AML-193 (cell line): ENCODE measurements at places on chromosomes 5 and 9.

GRCh38 chr5:33969572-33970452 is 14.7 kb downstream of the SLC45A2 start:
- DNase-seq, result peak; percentile 36

DNA sequence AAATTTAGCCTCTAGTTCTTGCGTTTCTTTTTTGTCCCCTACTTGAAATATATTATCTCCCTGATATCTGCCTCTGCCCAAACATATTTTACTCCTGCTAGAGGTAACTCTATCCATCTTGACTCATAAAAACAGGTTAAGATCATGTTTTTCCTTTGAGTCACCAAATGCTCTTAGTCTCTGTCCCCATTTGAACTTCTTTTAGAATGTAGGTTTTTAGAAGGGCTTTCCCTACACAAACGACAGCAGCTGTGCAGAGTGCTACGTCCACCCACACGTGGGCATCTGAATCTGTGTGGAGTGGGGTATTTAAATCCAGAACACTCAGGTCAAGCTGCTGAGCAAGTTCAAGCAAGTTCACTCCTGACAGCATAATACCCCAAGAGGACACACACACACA is 2.2 kb downstream of the HSD17B3 start:
- DNase-seq, result no peak

DNA sequence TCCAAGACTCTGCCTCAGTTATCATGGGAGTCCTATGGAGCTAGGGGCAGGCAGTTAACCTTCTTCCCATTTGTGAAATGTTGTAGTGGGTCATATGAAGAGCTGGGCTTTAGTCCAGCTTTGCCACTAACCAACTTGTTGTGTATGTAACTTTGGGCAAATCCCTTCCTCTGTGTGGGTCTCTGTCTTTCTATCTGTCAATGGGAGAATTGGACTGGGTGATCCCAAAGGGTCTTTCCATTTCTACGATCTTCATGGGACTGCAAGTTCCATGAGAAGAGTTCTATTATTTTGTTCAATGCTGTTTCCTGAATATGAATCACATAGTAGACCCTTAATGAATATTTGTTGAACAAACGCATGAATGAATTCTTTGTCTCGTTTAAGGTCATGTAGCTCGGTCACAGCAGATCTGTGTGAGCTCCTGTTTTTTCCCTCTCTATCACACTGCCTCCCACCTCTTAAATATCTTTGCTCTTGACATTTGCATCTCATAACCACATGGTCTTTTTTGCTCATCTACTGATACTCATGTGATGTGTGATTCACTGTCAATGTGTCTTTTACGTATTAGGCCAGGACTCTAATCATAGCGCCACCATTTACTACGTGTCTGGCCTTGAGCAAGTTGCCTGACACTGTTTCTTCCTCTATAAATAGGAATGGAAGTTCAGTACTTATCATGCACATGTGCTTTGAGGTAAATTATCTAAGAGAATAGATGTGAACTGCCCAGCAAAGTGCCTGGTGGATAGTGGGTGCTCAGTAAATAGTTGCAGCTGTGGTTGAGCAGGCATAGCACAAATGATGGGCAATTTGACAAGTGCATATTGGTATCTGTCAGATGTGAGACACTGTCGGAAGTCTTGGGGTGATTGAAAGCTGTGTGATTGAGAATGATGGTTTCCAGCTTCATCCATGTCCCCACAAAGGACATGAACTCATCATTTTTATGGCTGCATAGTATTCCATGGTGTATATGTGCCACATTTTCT is 37.4 kb downstream of the PTTG1 start:
- no peak for DNase-seq

GRCh38 chr5:125070961-125071360 is 324.5 kb upstream of the ZNF608 start:
- DNase-seq, result no peak

DNA sequence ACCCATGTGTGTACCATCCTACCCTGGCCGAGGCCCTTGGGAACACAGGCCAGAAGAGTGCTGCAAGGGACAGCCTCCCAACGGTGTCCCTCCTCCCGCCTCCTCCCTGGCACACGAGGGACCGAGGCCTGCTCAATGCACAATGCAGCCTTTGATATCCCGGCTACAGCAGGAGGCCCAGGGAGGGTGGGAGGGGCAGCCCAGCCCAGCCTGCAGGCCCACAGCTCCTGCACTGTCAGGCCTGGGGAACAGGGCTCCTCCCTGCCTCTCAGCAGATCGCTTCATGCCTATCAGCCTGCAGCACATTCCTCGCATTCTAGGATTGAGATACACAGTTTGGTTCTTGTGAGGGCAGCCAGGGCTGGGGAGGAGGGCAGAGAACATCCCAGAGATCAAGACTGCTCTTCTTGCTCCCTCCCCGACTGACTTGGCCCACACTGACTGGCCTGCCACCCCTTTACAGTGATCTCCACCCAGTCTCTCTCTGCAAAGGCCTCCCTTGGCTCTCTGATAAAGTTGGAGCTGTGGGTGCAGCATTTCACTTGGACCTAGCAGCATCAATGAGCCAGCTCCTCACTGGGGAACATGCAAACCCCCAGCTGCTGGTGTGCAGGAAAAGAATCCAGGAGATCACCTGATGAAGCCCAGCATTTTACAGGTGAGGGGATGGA is at the start of gene SH3TC2:
Gene SH3TC2, minus strand, starts transcription at position 46 of the 671 bp plus-strand sequence. Its CDS starts 40 bp downstream, at position 6.
- DNase-seq, result no peak

GRCh38 chr5:78467752-78468357 is 107.4 kb downstream of the SCAMP1 start:
- peak; percentile 50 for DNase-seq

GRCh38 chr5:127993476-127993875 is 90.1 kb upstream of the SLC12A2 start:
- no peak for DNase-seq

DNA sequence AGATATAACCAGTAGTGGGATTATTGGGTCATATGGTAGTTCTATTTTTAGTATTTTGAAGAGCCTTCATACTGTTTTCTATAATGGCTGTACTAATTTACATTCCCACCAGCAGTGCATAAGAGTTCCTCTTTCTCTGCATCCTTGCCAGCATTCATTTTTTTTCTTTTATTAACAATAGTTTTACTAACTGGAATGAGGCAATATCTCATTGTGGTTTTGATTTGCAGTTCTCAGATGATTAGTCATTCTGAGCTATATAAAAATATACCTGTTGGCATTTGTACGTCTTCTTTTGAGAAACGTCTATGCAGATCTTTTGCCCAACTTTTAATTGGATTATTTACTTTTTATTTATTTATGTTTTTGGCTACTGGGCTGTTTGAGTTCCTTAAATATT is 1579.3 kb upstream of the CDH6 start:
- DNase-seq, result no peak

DNA sequence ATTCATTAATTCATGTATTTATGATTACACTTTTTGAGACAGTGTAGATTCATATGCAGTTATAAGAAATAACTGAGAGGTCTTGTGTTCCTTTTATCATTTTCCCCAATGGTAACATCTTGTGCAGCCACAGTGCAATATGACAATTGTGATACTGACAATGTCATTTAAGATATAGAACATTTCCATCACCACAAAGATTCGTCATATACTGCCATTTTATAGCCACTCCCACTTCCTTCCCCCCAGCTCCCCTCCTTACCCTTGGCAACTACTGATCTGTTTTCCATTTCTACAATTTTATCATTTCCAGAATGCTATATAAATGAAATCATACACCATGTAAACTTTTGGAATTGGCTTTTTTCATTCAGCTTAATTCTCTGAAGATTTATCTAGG is 53.8 kb downstream of the NR2F1 start:
- DNase-seq, result no peak

DNA sequence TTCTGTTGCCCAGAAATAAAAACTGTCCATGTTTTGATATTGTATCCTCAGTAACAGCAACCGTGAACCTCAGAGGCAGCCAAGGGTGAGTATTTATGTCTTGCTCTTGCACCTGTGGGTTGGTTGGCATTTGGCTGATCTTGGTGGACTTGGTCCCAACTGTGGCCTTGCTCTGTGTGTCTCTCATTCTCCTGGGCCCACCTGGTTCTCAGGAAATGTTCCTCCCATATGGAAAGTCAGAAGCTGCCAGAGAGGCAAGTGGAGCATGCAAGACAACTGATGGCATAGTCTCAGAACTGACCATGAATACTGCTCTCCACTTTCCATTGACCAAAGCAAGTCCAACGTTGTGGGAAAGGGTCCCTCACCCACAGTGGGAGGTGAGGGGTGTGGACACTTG is 13.6 kb upstream of the NINJ1 start:
- no peak for DNase-seq

- no peak for DNase-seq
Measured at GRCh38 chr5:122508623-122509022, 196.6 kb downstream of the SNCAIP start.

- DNase-seq, result no peak
Measured at GRCh38 chr9:12666813-12667212, 26.4 kb upstream of the TYRP1 start.

- DNase-seq, result no peak
Measured at GRCh38 chr5:144585681-144586080, 415.0 kb downstream of the KCTD16 start.

- DNase-seq, result no peak
Measured at GRCh38 chr5:62640446-62640845, 61.8 kb downstream of the LRRC70 start.

- DNase-seq, result no peak
Measured at GRCh38 chr9:93298498-93299417, 114.8 kb downstream of the WNK2 start.

DNA sequence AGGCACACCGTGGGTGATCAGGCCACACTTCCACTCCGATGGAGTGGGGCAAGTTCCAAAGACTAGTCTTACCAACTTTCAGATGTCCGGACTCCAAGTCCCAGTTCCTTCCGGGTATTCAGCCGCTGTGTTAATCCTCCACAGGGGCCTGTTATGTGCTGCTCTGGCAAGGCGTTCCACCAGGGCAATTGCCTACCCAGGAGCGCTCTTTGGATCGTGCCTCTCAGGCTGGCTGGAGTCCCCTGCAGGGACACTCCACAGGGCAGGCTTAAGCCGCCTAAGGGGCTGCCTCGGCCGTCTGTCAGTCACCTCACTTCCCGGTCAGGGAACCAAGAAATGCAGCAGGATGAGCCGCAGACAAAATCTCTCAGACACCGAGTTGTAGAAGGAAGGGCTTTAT is 118.7 kb upstream of the CCNG1 start:
- no peak for DNase-seq

DNA sequence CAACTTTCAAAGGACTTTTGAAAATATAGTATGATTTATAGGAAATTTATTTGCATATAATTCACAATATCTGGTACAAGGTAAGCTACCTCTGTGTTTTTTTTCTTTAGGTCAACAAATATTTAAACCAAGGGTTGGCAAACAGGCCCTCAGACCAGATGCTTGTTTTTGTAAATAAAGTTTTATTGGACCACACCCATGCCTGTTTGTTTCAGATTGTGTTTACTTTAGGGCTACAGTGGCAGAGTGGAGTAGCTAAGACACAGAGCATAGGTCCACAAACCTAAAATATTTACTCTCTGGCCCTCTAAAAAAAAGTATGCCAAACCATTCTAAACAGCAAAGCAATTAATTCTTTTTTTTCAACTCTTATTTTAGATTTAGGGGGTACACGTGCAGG is 119.7 kb upstream of the CCDC152 start:
- no peak for DNase-seq

DNA sequence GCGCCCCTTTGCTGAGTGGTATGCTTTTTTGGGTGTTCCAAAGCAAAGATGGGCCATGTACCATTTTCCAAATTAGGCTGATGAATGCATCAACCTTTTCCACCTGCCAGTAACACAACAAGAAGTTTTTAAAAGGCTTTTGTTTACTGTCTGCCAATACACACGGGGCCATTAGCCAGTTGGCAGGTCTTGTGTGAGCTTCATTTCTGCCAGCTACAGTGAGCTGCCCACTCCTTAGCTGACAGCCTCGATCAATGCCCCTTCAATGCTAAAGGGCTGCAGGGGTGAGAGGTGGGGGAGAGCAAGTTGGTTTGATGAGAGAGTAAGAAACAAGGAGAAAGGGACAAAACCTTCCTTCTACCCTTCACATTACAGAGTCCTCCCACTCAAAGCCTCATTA is 128.7 kb downstream of the C5orf15 start:
- DNase-seq, result no peak

DNA sequence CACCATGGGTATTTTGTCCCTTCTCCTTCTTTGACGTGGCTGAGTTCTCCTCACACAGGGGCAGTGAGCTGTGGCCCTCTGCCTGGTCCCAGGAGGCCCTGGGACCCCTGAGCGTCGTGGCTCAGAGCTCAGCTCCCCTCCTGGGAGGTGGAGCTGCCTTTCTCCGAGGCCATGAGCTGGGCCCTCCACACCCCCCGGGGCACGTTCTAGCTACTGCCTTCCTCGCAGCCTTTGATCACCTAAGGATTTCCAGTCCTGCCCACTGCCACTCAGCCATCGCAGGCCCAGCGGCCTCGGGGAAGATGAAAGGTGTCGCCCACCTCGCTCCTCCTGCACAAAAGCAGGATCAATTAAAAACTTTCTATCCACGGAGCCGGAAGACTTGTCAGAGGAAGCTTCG is 94.8 kb upstream of the RAPGEF1 start:
- no peak for DNase-seq

DNA sequence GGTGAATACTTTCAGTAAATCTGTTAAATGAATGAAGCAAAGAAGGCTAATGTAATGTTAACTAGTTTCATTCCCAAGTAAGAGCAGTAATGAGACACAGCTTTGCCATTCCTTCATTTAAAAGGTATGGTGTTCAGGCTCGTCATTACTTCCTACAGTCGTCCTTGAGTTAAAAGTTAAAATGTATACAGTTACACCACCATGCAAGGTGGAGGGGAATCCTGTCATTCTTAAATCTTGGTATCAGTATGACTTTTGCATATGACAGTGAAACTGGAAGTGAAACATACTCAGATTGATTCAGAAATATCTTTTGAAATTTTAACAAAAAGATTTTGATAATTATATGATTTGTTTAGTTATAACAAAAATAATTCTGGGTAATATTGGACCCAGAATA is 25.9 kb downstream of the MTRR start:
- DNase-seq, result no peak
